Activated CD4-positive, alpha-beta T cell treated with anti-CD3 and anti-CD28 coated beads, Interleukin-2, amount 10 ng/mL, durations not matched to agents 7 days and 5 days (primary cell): ENCODE measurements at places on chromosomes 11 and 22.

DNA sequence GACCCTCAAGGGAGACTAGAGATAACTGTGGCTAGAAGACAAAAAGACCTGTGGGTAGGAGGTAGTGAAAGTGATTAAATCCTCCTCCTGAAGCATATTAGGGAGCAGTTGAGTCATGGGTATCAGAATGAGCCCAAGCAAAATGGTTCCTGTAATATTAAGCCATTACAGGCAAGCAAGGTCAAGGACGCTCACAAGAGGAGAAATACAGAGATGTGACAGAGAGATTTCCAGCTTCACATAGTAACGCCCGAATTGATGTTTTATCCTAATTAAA, 77.7 kb downstream of the FAM76B start:
- no peak for DNase-seq

- DNase-seq: no peak
These were observed 87.7 kb downstream of the CSNK2A3 start for GRCh38 chr11:11265320-11265719.

DNA sequence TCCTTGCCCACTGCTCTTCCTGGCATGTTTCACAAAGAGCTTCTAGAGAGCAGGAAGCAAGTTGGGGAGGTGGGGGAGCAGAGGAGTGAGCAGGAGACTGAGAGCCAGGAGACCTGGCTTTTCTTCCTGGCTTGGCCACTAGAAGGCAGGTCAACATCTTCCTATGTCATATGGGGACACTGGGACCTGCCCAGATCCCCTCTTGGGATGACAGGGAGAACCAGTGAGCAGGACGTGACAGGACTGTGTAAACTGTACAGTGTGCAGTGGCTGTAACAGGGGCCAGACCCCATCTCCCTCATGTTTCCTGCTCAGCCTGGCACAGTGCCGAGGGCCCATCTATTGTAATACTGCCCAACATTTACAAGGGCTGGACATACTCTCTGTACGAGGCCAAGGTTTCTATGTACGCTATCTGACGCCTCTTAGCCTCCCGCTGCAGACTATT, 29.4 kb downstream of the GDPD5 start:
- no peak for DNase-seq

- DNase-seq: no peak
These were observed 1.1 kb upstream of the CNGA4 start for GRCh38 chr11:6237761-6238302.

DNA sequence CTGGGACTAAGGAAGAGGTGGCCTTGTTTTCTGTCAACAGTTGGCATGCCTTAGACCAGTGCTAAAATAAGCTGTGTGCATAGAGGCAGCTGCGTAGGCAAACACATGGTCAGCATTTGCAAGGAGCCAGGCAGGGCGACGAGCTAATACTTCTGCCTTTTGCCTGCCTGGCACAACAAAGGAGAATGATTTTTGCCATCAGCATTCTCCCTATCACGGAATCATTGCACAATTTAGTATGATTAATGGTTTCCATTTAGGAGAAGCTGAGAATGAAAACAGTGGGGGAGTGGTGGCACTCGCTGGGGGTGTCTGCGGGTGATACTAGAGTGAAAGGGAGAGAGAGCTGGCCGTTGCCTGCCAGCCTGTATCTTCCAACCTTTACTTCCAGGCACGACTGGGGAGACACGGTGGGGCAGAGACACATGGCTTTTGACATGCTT, 336.0 kb downstream of the CADM1 start:
- DNase-seq: no peak

DNA sequence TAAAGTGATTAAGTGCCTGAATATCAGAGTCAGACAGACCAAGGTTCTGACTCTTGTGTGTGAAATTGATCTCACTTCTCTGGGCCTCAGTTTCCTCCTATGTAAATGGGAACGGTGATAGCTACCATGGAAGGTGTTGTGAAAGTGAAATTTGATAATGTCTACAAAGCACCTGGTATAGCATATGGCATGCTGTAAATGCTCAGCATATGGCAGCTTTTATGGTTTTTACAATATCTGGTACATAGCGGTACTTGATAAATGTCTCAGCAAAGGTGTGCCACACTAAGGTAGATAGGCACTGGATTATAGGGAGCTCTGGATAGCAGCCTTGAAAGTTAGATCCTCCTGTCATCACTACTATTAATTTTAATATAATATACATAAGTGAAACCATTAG, 19.9 kb downstream of the POU2AF2 start:
- DNase-seq: no peak

DNA sequence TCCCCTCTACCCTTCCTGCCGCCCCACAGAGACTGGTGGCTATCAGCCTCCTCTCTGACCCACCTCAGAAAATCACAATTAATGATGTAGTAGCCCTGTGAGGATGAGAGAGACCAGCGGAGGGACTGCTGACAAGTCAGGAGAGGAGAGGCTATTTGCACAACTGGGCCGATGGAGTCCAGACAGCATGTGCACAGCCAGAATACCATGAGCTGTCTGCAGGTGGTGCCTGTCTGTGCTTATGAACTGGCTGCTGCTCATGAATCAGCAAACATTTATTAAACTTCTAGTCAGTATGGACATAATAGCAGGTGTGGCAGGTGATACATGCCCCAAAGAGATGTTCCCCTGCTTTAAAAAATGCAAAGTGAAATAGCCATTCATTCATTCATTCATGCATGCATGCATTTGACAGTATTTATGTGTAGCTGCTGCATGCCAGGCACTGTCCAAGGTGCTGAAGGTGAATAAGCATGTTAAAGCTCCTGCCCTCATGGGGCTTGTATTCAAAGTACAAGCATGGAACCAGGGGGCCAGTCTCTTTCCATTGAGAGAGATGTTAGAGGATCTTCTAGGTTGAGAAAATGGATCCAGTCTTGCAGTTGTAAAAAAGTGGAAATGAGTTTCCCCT, 141.3 kb downstream of the GRIK4 start:
- DNase-seq: peak; percentile 23

- DNase-seq: no peak
These were observed 456.5 kb upstream of the CNTN5 start for GRCh38 chr11:98564233-98564632.

GRCh38 chr11:78921509-78921908, 346.8 kb upstream of the NARS2 start:
- no peak for DNase-seq

DNA sequence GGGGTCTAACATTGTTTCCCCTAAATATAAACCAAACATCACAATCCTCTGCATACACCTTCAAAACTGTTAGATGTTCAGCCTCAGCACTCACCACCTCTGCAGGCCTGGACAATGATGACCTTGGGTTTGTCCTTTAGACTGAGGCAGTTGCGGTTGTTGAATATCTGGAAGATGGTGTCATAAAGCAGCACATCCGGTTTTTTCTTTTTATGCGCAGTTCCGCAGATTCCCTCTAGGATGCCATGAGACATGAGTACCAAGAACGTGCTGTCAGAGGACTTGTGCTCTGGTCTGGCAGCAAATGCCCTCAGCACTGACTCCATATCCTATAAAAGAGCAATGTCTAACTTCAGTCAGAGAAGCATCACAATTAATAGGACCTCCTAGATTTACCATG, 22.8 kb downstream of the CASP5 start:
- no peak for DNase-seq

DNA sequence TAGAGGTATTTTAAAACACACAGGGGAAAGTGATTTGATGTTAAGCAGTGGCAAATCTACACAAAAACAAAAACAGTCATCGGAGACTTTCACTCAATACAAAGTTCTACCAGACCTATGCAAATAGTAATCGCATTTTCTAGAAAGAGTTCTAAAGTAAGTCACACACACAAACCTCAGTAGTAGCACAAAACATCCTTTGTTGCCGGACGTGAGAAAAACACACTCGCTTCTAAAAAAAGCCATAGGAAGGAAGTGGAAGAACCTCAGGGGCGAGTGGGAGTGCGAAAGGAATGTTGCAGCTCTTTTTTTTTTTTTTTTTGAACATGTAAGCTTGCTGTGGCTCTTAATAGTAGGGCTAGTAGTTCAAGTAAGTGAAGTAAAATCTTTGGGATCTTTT, 88.9 kb downstream of the MAML2 start:
- DNase-seq: peak; percentile 48

GRCh38 chr11:101949680-101950220, 33.4 kb upstream of the ANGPTL5 start:
- DNase-seq: no peak

- no peak for DNase-seq
These were observed 16.9 kb downstream of the LMO2 start for GRCh38 chr11:33874910-33875490.

GRCh38 chr11:61587951-61588727, 7.3 kb upstream of the SYT7 start:
- DNase-seq: peak; percentile 33

DNA sequence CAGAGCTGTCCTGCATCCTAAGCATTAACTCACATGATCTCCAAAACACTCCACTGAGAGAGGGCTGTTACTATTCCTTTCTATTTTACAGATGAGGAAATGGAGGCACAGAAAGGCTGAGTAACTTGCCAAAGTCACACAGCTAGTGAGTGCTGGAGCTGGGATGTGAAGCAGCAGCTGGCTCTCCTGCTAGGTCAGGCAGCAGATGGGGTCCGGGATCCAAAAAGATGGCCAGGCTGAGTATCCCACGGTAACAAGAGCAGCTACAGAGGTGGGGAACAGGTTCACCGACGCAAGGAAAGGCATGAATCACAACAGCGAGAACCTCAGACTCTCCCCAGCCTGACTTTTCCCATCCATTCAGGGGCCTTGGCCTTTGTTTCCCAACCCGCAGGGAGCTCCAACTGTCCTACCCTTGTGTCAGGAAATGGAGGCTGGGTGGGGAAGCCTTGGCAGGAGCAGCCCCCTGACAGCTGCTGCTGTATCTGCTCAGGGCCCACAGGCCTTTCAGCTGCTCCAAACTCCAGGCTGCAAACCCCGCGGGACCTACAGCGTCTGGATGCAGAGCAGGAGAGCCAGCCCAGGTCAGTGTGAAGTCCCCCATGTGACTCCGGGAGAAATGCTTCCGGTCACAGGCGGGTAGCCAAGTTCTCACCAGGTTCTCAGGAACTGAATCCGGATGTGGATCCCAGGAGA, 29.5 kb downstream of the DKK3 start:
- DNase-seq: no peak

- no peak for DNase-seq
These were observed 721.4 kb downstream of the FAM181B start for GRCh38 chr11:82012276-82012675.

GRCh38 chr22:30307041-30307574, 17.8 kb upstream of the CASTOR1 start:
- DNase-seq: no peak

- DNase-seq: no peak
These were observed 33.4 kb downstream of the MICAL3 start for GRCh38 chr22:17990942-17991341.

DNA sequence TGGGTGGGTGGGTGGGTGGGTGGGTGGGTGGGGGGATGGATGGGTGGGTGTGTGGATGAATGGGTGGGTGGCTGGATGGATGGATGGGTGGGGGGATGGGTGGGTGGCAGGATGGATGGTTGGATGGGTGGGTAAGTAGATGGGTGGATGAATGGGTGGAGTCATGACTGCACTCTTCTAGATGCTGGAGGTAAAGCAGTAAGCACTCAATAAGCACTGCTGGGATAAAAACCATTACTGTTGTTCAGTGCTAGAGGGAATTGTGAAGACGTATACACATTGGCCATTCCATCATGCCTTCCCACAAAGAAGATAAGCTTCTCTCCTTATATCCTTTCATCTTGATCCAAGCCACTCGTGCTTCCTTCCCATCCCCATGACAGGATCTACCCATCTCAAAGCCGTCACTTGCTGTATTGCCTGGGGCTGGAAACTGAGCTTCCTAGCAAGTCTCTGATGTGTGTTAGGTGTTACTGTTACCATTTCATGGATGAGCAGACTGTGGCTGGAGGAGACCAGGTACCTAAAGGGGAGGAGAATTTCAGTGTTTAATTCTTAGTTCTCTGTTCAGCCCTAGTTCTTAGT, 74.8 kb downstream of the MICAL2 start:
- DNase-seq: no peak

DNA sequence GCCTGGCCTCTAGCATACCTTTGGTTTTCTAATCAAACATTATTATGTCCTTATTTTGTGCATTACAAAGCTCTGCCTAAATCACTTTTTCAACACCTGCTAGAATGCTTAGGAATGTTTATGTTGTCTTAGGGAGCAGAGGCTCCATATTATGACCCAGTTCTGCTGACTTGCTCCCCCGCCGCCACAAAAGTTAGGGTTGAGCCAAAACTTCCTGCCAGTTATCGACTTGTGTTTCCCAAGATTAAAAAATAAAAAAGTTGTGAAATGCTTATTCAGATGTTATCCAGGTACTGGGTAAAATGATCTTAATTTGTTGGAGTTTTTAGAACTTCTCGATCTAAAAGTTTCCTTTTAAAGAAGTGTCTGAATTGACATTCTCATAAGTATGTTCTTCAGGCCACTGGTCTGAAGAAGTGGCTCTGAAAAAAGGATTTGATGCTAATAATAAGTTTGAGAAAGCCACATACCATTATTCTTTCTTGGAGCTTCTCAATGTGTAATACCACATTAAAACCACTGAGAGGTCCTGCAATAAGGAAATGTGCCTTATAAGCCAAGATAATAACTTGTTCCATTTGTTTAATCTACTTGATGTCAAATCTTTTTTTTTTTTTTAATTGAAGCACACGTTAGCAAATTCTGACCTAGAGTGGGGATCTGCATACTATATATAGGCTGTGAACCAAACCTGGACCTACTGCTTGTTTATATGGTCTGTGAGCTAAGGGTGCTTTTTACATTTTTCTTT, 2.2 kb downstream of the RNF185 start:
- DNase-seq: no peak

DNA sequence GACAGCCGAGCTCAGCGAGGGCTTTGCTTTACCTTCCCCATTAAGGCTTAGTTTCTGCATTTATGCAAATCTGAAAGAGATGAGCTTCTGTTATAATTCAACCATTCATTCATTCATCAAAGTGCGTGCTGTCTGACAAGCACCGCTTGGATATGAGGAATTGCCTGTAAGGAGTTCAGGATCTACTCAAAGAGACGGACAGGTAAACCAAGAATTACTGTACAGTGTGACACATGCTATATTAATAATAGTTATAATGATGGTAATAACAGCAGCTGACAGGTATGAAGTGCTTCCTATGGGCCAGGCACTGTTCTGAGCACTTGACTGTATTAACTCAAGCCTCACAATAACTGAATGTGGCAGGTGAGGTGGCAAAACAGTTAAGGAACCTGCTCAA, 109.9 kb upstream of the TBCEL start:
- no peak for DNase-seq

DNA sequence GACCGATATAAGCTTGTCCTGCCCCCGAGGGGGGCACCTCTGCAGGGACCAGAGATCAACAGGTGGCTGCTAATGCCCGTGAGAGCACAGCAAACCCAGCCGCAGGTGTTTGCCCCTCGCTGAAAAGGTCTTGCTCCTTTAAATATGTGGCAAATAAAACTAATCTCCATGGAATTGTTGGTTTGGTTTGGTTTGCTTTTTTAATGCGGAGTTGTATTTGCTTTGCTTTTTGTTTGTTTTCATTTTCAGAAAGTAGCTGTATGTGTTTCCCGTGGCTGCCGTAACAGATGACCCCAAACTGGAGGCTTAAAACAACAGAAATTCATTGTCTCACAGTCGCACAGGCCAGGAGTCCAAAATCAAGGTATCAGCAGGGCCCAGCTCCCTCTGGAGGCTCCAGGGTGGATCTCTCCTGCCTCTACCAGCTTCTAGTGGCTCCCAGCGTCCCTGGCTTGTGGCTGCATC, 93.0 kb downstream of the CELSR1 start:
- DNase-seq: no peak
